Breast epithelium (tissue), 4 donors: ENCODE measurements at places on chromosomes 1 and 21. TPM values are rescaled to one million over a fixed set of nuclear protein-coding genes. Genes with fewer than 3 reads are reported as not detected.

- H3K4me1 ChIP-seq = no peaks in the 10 kb centered on the region
- H3K27ac ChIP-seq = no peak overlapping the region
- DNase-seq = no peak
- no peak overlapping the region for H3K4me3 ChIP-seq
- peaks cover 3% of the 10 kb centered on the region for H3K27me3 ChIP-seq
- H3K36me3 ChIP-seq = no peaks in the 10 kb centered on the region
Measured at GRCh38 chr1:24925082-24925779, 4.8 kb downstream of the RUNX3 start.

DNA sequence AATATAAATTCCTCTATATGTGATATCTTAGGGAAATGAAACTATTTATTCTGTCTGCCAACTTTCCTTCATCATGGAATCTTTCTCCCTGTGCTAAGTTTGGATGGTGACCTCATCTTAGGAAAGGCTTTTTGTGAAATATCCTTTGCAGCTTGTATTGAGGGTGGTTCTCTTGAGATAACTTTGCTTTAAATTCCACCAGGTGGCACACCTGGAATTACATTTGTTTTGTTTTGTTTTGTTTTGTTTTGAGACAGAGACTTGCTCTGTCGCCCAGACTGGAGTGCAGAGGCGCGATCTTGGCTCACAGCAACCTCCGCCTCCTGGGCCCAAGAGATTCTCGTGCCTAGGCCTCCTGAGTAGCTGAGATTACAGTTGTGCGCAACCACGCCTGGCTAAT, 7.6 kb upstream of the CD1A start:
- H3K4me3 ChIP-seq = no peak overlapping the region
- H3K27me3 ChIP-seq = no peaks in the 10 kb centered on the region
- no peaks in the 10 kb centered on the region for H3K36me3 ChIP-seq
- DNase-seq = no peak
- no peak overlapping the region for H3K27ac ChIP-seq

GRCh38 chr1:192024881-192025280, 133.4 kb upstream of the RGS18 start:
- no peak for DNase-seq
- H3K27ac ChIP-seq = no peak overlapping the region
- no peaks in the 10 kb centered on the region for H3K4me1 ChIP-seq
- no peaks in the 10 kb centered on the region for H3K36me3 ChIP-seq
- H3K4me3 ChIP-seq = no peak overlapping the region

GRCh38 chr1:77421504-77422233, 139.8 kb downstream of the AK5 start:
- no peaks in the 10 kb centered on the region for H3K4me1 ChIP-seq
- H3K4me3 ChIP-seq = no peak overlapping the region
- DNase-seq = no peak
- no peaks in the 10 kb centered on the region for H3K36me3 ChIP-seq
- no peak overlapping the region for H3K27ac ChIP-seq

- H3K27ac ChIP-seq = no peak overlapping the region
- no peaks in the 10 kb centered on the region for H3K27me3 ChIP-seq
Measured at GRCh38 chr1:185250063-185250462, 67.0 kb downstream of the IVNS1ABP start.

DNA sequence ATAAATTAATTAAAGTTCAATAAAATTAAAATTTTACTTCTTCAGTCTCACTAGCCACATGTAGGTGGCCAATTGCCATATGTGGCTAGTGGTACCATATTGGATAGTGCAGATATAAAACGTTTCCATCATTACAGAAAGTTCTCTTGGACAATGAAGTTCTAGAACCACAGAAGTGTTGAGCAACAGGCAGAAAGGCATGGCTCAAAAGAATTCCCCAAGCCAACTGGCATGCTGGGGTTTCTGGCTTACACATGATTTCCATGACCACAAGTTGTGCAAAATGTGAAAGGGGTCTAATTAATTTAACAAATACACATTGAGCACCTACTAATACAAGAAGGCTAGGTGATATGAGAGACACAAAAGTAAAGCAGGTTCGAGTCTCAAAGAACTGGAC, 72.2 kb upstream of the CDC42BPA start:
- no peak overlapping the region for H3K4me3 ChIP-seq
- no peaks in the 10 kb centered on the region for H3K36me3 ChIP-seq
- H3K4me1 ChIP-seq = no peaks in the 10 kb centered on the region
- no peak overlapping the region for H3K27ac ChIP-seq
- DNase-seq = no peak

GRCh38 chr1:14413819-14414490, 184.5 kb upstream of the KAZN start:
- DNase-seq = peak; percentile 27
- H3K4me3 ChIP-seq = no peak overlapping the region
- H3K27me3 ChIP-seq = no peaks in the 10 kb centered on the region
- H3K36me3 ChIP-seq = no peaks in the 10 kb centered on the region

DNA sequence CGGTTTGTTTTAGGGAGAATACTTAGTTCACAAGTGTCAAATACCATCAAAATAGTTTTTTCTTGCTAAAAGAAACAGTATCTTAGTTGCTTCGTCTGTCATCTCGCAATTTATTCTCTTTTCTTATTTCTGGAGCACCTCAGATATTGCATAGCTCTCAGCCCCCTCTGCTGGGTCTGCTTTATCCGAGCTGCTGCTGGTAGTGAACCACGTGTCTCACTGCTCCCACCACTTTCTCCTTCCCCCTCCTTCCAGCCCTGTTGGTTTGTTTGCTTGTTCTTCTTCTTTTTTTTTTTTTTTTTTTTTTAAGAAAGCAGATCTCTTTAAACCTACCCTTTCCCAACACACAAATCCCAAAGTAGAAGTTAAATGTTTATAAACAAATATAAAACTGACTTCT, 170.8 kb downstream of the EDEM3 start:
- no peak overlapping the region for H3K4me3 ChIP-seq
- DNase-seq = no peak
- H3K27ac ChIP-seq = no peak overlapping the region
- no peaks in the 10 kb centered on the region for H3K36me3 ChIP-seq
- no peaks in the 10 kb centered on the region for H3K4me1 ChIP-seq

DNA sequence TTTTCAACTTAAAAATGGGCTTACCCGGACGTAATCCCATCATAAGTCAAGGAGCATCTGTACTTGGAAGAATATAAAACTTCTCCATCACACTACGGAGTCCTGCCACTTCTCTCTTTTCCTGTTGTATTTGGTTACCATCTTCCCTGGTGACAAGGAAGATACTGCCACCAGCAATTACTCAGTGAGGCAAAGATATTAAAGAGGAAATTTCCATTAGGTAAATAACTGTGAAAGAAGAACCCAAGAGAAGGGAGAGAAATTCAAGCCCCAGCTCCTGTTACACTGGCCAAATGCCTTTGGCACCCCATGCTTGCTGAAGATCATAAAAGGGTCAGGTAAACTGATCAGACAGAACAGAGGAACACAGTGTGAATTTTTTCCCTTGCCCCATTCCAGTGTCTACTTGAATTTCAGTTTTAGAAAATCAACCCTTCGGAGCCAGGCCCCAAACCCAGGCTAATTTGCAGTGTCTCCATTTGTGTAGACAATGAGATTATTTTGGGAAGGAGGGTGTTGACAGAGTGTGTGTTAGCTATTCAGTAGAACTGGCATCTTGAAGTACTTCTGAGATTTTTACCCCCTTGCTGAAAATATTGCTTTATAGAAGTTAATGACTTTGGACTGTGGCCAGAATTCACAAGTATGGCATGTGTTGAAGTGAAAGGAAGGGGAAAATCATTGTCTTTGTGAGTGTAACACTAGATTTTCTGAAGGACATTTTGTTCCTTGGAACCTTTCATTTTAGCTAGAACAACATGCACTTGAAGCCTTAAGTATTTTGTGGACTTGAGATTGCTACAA, 167.1 kb downstream of the DHRS3 start:
- no peak for DNase-seq
- H3K27ac ChIP-seq = peak overlapping the region; percentile 93
- H3K4me3 ChIP-seq = no peak overlapping the region
- H3K4me1 ChIP-seq = peaks cover 17% of the 10 kb centered on the region

GRCh38 chr1:197249324-197249723, 18.7 kb upstream of the CRB1 start:
- H3K27me3 ChIP-seq = no peaks in the 10 kb centered on the region
- H3K27ac ChIP-seq = no peak overlapping the region
- no peaks in the 10 kb centered on the region for H3K4me1 ChIP-seq
- no peaks in the 10 kb centered on the region for H3K36me3 ChIP-seq

DNA sequence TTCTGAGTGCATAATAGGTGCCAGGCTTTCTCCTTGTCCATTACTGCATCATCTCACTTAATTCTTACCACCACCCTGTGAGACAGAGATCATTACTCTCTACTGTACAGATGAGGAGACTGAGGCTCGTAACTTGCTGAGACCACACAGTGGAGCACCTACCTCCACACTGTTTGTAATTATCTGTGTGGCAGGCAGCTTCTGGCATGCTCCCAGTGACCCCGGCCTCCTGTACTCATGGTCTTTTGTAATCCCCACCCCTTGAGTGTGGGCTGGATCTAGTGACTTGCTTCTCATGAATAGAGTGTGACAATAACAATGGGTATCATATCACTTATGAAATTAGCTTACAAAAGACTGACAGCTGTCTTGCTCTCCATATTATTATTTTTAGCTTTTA, 407.3 kb downstream of the MATN1 start:
- no peaks in the 10 kb centered on the region for H3K4me1 ChIP-seq
- H3K27ac ChIP-seq = no peak overlapping the region
- no peaks in the 10 kb centered on the region for H3K36me3 ChIP-seq
- H3K4me3 ChIP-seq = no peak overlapping the region
- DNase-seq = no peak

DNA sequence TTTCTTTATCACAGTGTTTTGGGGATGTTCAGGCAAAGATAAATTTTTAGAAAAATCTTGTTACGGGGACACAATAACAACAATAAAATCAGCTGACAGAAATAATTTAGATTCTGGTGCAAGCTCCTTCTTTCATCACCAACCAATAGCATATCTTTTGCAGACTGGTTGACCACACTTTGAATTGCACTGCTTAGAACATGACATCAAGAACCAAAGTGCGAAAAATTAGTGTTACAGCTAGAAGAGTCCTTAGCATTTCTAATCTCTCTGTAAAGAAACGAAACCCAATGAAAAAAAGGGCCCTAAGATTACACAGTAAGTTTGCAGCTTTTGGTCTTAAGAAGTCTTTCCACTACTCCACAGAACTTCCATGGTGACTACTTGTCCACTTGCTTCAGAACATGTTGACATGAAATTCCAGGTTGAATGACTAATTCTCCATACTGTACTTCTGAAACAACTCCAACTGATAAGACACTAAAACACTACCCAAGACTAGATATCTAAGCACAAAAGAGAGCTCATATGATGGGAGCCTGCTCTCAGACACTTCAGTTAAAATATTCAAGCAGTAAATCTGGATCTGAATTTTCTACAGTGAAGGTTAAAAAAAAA, 31.3 kb downstream of the XKR8 start:
- H3K27ac ChIP-seq = no peak overlapping the region
- no peaks in the 10 kb centered on the region for H3K4me1 ChIP-seq
- no peak for DNase-seq
- H3K4me3 ChIP-seq = no peak overlapping the region
- H3K36me3 ChIP-seq = peaks cover 12% of the 10 kb centered on the region

GRCh38 chr1:167447521-167448136, 70.7 kb downstream of the CD247 start:
- H3K4me1 ChIP-seq = no peaks in the 10 kb centered on the region
- no peaks in the 10 kb centered on the region for H3K27me3 ChIP-seq
- H3K4me3 ChIP-seq = no peak overlapping the region
- H3K27ac ChIP-seq = no peak overlapping the region
- no peaks in the 10 kb centered on the region for H3K36me3 ChIP-seq

- H3K36me3 ChIP-seq = no peaks in the 10 kb centered on the region
- no peak overlapping the region for H3K27ac ChIP-seq
- H3K4me3 ChIP-seq = no peak overlapping the region
- H3K4me1 ChIP-seq = no peaks in the 10 kb centered on the region
- no peaks in the 10 kb centered on the region for H3K27me3 ChIP-seq
Measured at GRCh38 chr21:18772897-18773296, 369.3 kb upstream of the TMPRSS15 start.

DNA sequence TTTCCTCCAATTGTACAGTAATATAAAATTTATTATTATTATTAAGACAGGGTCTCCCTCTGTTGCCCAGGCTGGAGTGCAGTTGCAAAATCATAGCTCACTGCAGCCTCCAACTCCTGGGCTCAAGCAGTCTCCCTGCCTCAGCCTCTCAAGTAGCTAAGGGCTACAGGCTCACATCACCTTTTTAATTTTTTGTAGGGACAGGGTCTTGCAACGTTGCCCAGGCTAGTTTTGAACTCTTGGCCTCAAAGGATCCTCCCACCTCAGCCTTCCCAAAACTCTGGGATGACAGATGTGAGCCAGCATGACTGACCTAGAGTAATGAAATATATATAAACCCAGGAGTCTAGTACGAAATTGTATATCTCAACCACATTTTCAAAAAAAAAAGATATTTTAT, 49.2 kb downstream of the B3GALNT2 start:
- no peak overlapping the region for H3K4me3 ChIP-seq
- no peaks in the 10 kb centered on the region for H3K36me3 ChIP-seq
- H3K27ac ChIP-seq = no peak overlapping the region
- no peaks in the 10 kb centered on the region for H3K27me3 ChIP-seq

GRCh38 chr1:234592240-234592639, 17.7 kb downstream of the IRF2BP2 start:
- no peaks in the 10 kb centered on the region for H3K4me1 ChIP-seq
- H3K4me3 ChIP-seq = no peak overlapping the region
- DNase-seq = no peak
- no peaks in the 10 kb centered on the region for H3K27me3 ChIP-seq
- no peak overlapping the region for H3K27ac ChIP-seq
- H3K36me3 ChIP-seq = no peaks in the 10 kb centered on the region

GRCh38 chr1:165862448-165862847, 35.0 kb downstream of the UCK2 start:
- H3K4me3 ChIP-seq = no peak overlapping the region
- H3K27ac ChIP-seq = peak overlapping the region; percentile 81
- H3K27me3 ChIP-seq = no peaks in the 10 kb centered on the region
- DNase-seq = peak; percentile 64
- H3K4me1 ChIP-seq = peaks cover 5% of the 10 kb centered on the region

- no peak overlapping the region for H3K27ac ChIP-seq
- no peaks in the 10 kb centered on the region for H3K36me3 ChIP-seq
- no peak for DNase-seq
Measured at GRCh38 chr1:189769448-189769847, 708.2 kb downstream of the BRINP3 start.

SPATA17 gene
- 0.59 TPM for total RNA-seq

BTBD8 gene
- 7.5 TPM for total RNA-seq

PADI2 gene
- 29.4 TPM for total RNA-seq

HES2 gene
- 3.4 TPM for total RNA-seq

KCNA2 gene
- 0.59 TPM for total RNA-seq

EDEM3 gene
- total RNA-seq = 44.5 TPM
